Stimulated activated CD8-positive, alpha-beta memory T cell treated with anti-CD3 and anti-CD28 coated beads, Interleukin-12 subunit alpha, Interleukin-12 subunit beta, amount 100 ng/mL, for 1 hour (primary cell): ENCODE measurements at places on chromosomes 13 and 19.

GRCh38 chr19:1357531-1358109, 26.1 kb upstream of the NDUFS7 start:
- DNase-seq: no peak

GRCh38 chr13:97057176-97057575, 62.9 kb upstream of the OXGR1 start:
- DNase-seq: no peak

- no peak for DNase-seq
Observed at GRCh38 chr13:98187965-98188261, 10.8 kb upstream of the RNF113B start.

DNA sequence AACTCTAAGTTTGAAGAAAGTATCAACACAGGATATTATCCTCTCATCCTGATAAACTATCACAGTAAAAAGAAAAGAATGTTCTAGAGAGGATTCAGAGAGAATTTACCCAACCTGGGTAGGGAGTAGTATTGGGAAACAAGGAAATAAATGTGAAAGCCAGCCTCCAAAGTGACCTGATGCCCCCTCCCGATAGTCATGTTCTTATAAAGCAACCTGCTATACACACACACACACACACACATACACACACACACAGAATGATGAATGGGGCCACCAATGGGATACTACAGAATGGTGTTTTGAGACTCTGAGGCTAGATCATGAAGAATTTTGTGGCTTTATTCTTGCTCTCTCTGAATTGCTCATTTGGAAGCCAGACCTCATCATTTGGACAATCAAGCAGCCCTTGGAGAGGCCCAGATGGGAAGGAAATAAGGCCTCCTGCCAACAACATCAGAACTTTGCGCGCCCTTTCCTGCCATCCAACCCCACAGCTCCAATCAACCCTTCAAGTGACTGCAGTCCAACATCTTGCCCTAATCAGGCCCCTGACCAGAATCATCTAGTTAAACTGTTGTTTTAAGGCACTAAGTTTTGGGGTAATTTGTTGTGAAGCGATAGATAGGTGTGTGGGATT, 807.9 kb upstream of the ARGLU1 start:
- DNase-seq: no peak

- no peak for DNase-seq
Observed at GRCh38 chr19:6736917-6737283, 480 bp downstream of the GPR108 start.

- peak; percentile 62 for DNase-seq
Observed at GRCh38 chr19:8050274-8051096, 2.1 kb upstream of the CCL25 start.

GRCh38 chr13:50950849-50951248, 41.3 kb downstream of the RNASEH2B start:
- DNase-seq: no peak

DNA sequence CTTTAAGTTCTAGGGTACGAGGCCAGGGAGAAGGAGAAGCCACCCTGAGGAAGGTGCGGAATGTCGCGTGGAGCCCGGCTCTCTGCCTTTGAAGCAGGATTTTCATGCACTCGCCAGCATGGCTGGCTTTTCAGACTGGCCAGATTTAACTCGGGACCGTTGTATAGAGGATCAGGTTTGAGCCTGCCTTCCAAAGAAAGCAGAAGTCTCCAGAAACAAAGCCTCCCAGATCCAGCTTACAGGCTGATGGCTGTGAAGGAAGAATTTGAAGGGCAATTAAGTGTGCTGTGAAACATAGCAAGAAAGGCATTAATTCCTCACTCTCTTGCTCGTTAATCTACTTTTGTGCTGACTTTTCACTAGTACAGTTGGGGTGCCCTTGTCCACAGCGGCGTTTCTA, 140.2 kb downstream of the SOX1 start:
- DNase-seq: no peak

DNA sequence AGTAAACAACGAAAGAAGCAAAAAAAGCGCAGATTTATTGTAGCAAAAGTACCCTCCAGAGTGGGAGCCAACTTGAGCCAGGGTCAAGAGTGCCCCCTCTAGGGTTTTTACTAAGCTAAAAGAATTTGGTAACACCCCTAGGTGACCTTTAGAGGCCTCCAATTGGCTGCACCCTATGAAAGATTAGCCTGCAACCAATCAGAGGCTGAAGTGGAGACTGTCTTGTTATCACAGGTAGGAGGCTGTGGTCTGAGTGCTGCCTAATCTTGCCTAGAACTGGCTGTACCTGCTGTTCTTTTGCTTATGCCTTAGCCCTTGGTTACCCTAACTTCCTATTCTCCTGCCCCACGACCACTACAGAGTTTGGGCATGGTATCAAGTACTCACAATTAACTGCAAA, 38.3 kb downstream of the ANKRD10 start:
- DNase-seq: no peak

GRCh38 chr19:56543776-56544175, 5.0 kb downstream of the ZFP28 start:
- no peak for DNase-seq

- DNase-seq: no peak
Observed at GRCh38 chr13:85608255-85608829, 190.9 kb downstream of the SLITRK6 start.

DNA sequence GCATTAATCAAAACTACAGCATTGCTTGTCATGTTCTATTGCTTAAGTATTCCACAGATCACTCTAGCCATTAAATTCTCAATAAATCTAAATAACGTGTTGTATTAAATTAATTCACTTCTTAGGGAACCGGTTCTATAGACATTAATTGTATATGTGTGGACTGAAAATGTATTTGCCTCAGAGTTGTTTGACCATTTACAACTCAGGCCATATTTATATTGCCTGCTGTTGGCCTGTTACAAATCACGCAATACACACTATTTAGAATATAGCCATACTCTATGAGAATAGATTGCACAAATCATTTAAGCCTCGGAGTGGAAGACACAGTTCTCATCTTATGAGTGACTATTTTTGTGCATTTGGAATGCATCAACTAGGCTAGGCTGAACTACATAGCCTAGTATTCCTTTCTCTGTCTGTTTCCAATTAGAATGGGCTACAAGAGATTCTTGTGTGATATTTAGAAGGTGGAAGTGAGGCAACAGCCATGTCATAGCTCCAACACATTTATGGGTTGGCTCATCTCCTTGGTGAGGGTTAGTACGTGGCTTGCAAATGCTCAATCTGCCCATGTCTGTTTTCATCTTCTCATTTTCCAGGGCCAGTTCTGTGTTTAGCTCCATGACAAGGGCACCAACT, 1116.1 kb downstream of the PCDH9 start:
- DNase-seq: no peak

DNA sequence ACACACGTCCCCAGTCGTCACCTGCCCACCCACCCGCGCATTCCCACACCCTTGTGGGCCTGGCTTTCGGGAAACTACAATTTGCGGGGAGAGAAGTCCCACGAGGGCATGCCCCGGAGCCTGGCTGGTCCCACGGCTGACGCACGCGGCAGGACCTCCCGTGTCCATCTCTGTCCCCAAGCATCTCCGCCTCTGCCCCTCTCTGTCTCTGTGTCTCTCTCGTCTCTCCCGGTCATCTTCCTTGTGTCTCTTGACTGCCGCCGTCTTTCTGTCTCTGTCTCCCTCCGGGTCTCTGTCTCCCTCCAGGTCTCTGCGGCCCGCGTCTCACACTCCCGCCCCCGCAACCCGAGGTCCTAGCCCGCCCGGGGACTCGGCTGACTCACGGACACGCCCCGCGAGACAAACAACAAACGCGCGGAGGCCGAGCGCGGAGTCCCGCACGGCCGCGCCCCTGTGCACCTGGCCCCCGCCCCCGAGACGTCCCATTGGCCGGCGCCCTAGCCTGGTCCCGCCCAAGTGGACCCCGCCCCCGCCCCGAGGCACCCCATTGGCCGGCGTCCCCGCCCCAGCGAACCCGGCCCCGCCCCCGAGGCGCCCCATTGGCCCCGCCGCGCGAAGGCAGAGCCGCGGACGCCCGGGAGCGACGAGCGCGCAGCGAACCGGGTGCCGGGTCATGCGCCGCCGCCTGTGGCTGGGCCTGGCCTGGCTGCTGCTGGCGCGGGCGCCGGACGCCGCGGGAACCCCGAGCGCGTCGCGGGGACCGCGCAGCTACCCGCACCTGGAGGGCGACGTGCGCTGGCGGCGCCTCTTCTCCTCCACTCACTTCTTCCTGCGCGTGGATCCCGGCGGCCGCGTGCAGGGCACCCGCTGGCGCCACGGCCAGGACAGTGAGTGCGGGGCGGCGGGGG, at the start of gene FGF22:
TSS of gene FGF22 (plus strand) at position 627 of the 908 bp plus-strand sequence. CDS start at position 674, 47 bp downstream.
- DNase-seq: peak; percentile 94

DNA sequence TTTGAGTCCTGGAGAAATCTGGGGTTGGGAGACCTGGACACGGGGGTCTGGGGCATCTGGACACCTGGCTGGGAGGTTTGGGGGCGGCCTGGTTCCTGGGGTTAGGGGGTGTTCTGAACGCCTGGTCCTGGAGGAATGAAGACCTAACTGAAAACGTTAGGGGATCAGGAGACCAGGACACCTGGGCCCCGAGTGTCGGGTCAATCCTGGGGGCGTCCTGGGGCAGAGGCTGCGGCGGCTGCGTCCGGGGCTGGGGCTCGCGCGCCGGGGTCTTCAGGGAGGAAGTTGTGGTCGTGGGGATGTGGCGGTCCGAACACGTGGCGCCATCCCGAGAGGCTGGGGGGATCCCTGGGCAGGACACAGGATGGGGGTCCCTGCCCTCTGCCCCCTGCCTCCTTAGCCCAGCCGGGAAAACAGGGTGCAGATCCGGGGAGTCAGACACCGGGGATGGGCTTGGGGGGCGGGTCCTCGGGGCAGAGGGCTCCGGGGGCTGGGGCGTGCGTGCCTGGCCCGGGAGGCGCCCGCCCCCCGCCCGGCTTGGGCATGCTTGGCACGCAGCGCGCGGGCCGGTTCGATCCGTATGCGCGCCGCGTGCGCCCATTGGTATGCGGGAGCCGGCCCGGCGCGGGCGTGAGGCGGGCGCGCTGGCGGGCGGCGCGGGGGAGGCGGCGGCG, 632 bp downstream of the NPAS1 start:
- DNase-seq: no peak

- no peak for DNase-seq
Observed at GRCh38 chr19:54151362-54152035, 8.0 kb downstream of the LENG1 start.

DNA sequence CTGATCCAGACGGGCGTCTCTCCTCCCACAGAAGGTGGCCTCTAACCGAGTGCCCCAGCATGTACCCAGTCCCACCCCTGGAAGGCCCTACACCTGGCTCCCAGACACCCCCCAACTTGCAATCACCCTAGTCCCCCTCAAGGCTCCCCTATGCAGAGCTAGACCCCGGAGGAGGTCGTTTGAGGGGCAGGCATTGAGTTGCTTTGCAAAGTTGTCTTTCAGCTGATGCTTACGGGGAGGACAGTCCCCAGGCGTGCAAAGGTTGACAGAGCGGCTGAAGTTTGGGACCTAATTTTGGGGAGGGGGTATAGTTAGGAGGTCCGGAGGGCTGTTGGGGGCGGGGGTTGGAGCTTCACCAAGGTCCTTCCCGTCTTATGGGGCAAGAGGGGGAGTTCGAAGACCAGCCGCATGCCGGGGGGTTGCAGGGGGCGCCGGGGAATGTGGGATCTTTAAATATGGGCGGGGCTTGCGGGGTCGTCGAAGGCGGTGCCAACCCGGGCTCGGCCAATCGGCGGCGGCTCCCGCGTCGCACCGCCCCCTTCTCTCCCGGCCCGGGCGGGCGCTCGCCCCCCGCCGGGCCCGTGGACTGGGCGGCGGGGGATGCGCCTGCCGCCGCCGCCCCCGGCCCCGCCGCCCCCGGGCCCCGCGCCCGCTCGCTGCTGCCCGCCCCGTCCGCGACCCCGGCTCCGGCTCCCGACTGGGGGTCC, at the start of gene KCNN1:
TSS of gene KCNN1 (plus strand) at position 558 of the 707 bp plus-strand sequence. CDS start 6,782 bp downstream, outside the sequence.
- no peak for DNase-seq

DNA sequence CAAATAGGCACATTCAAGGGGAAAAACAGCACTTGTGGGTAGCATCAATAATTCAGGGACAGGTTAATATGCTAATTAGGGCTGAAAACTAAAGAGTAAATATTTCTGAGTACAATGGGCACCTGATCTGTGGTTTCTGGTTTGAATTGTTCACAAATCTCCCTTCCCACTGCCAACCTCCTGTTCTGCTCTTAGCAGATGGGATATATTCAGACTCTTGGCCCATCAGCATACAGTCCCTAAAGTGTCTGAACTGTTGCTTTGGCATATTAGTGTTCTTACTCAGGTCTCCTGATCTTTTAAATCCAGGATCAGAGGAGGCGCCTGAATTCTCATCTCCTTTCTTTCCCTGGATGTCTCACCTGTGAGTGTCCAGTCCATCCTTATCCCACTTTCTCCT, 8.2 kb upstream of the LRCH1 start:
- no peak for DNase-seq

DNA sequence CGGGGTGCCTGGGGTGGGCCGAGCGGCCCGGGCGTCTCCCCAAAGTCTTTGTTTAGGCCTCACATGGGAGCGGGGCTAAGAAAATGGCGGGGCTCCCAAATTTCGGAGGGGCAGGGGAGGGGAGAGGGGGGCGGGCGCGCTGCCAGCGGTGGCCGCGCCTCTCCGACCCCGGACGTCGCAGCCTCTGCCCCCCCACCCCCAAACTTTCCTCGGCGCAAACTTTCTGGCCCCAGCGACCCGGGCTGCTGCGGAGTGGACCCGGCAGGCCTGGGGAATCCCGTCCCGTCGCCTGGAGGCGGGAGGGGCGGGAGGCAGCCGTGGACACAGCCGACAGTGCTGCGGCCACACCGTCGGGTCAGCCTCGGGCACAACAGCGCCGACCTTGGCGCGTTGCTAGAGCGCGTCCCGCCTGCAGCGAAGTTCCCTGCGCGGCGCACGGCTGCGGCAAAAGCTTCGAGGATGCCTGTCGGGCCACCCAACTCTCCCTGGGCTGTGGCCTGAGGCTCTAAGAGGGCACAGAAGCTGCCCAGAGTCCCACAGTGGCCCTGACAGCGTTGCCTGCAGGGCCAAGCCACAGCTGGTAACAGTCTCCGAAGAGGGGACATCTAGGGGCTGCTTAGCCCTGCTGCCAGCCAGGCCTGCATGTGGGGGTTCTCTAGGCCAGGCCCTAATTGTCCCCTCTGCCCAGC, 1.3 kb downstream of the NFIX start:
- no peak for DNase-seq

DNA sequence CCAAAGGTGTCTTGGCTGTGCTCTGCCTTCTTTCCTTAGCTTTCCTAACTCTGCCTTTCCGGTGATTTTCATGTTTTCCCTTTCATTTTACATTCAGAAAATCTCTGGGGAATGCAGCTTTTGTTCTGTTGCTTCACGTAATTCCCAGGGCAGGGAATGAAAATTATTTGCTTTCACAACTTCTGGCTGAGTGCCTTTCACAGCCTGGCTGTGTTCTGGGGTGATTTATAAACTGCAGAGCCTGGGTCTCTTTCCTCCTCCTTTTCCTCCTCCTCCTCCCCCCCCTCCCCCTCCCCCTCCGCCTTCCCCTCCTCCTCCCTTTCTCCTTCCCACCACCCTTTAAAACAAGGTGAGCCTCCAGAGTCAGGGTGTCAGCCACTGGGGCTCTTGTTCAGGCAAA, 84.3 kb downstream of the RNASEH2B start:
- DNase-seq: no peak

- DNase-seq: no peak
Observed at GRCh38 chr13:86946734-86947133, 724.4 kb upstream of the SLITRK5 start.
